CD4-positive, alpha-beta T cell treated with Interleukin-4 for 4 hours (primary cell): ENCODE measurements at places on chromosomes 6 and 20.

DNA sequence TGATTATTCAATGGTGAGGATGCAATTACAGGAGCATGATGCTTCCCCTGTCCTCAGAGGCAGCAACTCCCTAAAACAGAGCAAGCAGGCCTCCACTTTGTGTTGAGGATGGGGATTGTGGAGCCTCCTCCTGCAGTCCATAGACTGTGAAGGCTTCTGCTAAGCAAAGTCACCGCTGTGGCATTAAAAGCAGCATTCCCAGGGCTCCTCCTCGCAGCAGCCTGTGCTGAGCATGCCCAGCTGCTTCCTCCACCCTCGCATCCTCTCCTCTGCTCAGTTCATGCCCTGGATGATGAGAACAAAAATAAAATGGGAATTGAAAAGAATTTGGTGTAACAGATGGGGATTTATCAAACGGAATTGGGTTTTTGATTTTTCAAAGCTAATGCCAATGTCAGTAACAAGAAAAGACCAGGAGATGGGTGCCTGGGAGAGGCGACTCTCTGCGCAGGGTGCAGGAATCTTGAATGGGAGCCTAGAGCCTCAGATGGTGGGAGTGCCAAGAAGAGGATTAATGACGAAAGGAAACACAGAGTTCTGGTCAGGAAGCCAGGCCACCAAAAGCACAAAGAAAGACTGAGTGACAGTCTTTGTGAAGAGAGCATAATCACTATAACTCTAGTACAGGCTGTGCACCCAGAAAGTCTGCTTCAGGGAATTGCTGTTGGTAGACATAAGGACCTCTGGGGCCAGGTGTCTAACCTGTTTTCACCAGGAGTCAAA lies 347.6 kb downstream of the TPBG start:
- DNase-seq = no peak

- no peak for DNase-seq
Measured at GRCh38 chr6:165988302-165988756, 179.3 kb downstream of the TBXT start.

DNA sequence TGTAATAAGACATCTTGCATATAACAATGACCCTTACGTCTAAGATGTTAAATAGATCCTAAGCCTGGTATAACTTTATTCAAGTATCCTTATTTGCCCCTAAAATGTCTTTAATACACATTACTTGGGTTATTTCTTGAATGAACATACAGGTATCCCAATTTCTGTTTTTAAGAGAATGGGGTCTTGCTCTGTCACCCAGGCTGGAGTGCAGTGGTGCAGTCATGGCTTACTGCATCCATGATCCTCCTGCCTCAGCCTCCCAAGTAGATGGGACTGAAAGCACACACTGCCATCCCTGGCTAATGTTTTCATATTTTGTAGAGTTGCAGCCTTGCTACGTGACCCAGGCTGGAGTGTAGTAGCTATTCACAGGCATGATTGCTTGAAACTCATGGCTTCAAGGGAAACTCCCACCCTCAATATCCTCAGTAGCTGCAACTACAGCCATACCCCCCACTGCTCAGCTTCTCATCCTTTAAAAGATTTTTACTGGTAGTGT lies 10.4 kb upstream of the ZNFX1 start:
- no peak for DNase-seq

GRCh38 chr6:159525445-159526025 lies 167.5 kb downstream of the SOD2 start:
- DNase-seq = no peak

DNA sequence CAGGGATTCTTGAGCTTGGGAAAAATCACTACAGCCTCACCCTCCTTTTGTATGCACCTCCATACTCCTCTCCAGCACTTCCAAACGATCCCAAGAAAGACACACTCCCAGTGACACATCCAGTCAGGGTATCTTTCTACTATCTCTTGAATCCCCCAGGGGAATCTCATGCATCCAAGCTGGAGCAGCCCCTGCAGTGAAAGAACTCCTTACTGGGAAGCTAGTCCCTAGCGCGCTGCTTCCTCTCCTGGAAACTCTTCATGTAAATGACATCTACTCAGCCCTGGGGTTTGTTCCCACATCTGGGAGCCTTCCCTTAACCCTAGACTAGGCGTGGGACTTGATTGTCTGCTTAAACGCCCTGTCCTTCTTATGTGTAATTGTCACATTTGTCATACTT lies 329.1 kb upstream of the QKI start:
- no peak for DNase-seq

GRCh38 chr20:16293590-16293989 lies 279.7 kb downstream of the KIF16B start:
- DNase-seq = no peak

- no peak for DNase-seq
Measured at GRCh38 chr6:33590531-33591198, 10.6 kb upstream of the BAK1 start.

DNA sequence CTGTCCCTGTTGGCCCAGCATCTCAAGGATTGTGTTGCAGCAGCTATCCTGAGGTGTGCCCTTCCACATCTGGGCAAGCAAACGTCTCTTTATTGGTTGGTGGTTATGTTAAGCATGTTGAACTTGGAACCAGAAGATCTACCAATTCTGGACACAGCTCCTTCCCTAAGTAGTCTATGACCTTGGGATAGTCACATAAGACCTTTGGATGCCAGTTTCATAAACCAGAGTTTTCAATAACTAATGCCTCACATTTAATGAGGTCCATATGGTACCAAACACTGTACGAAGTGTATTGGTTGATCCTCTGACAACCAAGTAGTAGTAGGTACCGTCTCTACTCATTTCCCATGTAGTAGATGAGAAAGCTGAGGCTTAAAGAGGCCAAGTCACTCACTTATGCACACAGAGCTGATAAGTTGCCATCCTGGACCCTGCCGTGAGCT lies 3.7 kb downstream of the CYP24A1 start:
- DNase-seq = no peak

DNA sequence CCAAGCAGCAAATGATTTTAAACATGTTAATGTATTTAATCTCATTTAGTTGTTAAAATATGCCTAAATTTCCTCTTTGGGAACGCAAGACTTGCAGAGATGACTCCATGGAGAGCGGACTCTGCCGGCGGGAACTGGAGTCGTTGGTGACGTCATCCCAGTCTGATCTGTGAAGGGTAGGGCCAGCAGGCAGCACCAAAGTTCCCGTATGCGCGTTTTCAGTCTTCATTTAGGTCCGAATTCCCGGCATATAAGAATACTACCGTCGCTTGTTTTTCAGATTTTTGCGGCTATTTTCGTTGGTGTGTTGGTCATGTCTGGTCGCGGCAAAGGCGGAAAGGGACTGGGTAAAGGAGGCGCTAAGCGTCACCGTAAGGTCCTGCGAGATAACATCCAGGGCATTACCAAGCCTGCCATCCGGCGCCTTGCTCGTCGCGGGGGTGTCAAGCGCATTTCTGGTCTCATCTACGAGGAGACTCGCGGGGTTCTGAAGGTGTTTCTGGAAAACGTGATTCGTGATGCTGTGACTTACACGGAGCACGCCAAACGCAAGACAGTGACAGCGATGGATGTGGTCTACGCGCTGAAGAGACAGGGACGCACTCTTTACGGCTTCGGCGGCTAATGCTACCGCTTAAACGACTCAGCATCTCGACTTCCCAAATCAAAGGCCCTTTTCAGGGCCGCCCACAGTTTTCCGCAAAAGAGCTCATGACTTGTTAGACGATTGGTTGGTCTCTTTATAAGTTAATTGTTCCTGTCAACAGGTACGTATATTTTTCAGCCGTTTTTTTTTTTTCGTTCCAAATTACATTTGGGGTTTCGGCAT lies 117.3 kb downstream of the HFE start:
- DNase-seq = peak; percentile 95
